Fibroblast of the conjunctiva (primary cell): ENCODE measurements at places on chromosomes 13 and 19.

- DNase-seq, result no peak
Measured at GRCh38 chr19:41195675-41196497, 2.9 kb downstream of the CYP2S1 start.

DNA sequence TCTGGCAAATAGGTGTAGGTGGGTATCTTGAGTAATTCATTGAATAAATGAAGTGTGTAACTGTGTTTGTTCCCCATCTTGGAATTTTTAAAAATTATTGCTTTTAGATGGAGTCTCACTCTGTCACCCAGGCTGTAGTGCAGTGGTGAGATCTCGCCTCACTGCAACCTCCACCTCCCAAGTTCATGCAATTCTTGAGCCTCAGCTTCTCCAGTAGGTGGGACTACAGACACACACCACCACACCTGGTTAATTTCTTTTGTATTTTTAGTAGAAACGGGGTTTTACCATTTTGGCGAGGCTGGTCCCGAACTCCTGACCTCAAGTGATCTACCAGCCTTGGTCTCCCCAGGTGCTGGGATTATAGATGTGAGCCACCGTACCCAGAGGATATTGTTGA is 7.9 kb upstream of the CYP2A6 start:
- DNase-seq, result no peak

DNA sequence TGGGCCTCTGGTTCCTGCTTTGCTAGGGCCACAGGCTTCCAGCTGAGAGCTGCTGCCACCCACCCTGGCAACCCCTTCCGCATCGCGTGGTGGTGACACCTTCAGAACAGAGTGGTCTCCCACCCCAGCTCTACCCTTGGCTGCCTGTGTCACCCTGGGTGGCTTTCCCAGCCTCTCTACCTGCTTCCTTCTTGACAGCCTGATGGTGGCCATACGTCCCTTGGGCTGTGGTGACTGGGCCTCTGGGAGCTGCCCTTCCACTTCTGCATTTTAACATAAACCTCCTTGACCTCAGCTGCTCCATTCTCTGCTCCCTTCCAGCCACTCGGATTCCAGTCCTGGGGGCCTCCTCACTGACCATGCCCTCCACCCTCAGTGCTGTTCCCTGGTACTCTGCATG is 17.0 kb downstream of the PAK4 start:
- DNase-seq, result no peak

DNA sequence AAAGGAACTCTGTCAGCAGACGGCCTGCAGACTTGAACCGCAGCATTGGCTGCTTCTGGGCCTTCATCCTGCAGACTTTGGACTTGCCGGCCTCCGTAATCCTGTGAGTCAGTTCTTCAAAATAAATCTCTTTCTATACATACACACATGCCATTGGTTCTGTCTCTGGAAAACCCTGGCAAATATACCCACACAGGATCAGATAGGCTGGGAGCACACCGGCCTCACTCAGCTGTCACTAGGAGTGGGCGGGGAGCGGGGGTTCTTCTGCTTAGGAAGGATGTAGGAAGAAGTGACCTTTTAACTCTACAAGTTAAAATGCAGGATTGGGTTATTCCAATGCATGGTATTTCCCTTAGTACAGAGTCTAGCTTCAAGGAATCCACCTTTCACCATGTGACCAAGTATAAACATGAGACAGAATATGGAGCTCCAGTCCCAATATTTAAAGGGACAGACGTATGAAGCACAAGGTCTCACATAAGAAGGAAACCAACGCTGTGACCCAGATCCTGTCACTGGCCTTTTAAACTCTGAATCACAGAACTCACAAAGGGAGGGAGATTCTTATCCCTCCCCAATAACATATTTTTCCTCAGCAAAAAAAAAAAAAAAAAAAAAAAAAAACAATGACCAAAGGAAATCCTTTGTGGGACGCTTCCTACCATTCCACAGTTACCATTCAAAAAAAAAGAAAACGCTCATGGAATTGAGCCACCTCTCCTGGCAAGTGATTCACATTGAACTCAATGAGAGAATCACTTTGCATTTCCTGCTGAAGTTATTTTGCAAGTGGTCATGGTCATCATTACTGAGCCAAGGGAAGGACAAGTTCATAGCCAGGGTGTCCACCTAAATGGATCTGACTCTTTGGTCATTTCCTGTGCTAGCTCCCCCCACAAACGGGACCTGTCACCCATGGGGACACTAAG is 352.9 kb downstream of the FOXO1 start:
- DNase-seq, result no peak
